Activated CD4-positive, CD25-positive, alpha-beta regulatory T cell treated with anti-CD3 and anti-CD28 coated beads, Interleukin-2, amount 50 U/mL, for 16 hours (primary cell): ENCODE measurements at places on chromosomes 6 and 20.

GRCh38 chr20:38199501-38200390 is 34.7 kb upstream of the TGM2 start:
- DNase-seq: no peak

DNA sequence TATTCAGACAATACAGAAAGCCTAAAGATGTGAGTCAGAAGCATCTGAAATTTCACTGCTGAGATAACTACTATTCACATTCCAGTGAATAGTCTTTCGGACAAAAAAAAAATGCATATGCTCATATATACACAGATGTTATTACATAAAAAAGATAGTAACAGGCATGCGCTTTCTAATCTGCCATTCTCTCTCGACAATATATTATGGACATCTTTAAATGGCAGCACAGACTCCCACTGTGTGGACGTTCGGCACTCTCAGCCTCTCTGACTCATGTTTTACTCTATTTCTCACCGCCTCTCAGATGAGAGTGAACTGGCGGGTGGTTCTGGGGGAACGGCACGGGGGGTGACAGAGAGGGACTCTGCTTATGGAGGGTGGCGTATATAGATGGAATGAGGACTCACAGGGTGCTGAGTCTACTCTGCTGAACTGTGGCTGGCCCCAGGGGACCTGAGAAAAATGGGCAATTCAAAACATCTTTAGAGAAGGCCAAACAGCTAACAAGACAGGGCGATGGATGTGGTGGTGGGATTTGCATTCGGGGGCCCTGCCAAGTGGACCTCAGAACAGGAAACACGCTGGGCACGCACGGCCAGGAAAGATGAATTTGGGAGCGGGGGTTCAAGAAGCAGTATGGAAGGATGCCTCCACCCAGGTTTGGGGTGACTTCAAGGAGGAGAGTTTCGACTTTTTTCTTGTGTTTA is 68.9 kb downstream of the MDGA1 start:
- no peak for DNase-seq

DNA sequence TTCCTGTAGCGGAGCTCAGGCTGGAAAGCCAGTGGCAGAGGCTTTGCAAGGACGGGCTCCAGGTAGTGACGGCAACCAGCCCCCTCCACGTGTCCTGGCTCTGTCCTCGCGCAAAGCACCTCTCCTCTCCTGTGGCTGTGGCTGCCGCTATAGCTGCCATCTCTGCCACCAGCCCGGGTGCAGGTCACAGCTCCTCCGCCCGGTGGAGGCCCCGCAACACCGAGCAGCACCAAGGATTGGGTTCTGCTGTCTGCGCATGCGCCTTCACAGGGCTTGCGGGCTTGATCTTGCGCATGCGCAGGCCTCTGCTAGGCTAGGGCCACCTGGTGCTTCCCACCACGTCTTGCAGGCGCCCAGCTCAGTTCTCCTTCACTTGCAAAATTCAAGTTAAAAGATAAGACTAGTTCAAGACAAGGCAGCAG is 625.4 kb downstream of the QKI start:
- no peak for DNase-seq

GRCh38 chr6:144895313-144896278 is 610.5 kb downstream of the UTRN start:
- DNase-seq: no peak

GRCh38 chr6:107323133-107323785 is 136.1 kb downstream of the PDSS2 start:
- DNase-seq: no peak

GRCh38 chr6:12939314-12939713 is 222.7 kb downstream of the PHACTR1 start:
- DNase-seq: no peak

GRCh38 chr20:49768204-49769047 is 44.2 kb upstream of the SLC9A8 start:
- DNase-seq: no peak

DNA sequence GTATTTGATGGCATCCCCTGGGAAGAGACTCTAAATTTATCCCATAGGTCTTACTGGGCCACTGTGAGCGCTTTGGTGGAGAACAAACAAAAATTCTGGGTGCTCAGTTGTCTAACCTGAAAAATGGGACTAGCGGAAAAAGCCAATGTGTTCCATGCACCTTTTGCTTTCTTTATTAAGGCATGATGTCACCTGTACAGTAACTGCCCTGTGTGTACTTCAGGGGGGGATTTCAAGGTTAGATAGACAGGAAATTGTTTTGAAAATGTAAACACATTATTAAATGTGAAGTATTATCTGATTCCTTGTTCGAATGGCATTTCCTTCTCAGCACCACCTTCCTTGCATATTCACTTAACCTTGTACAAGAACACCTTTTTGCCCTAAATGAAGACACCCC is 1.2 kb upstream of the EDN1 start:
- no peak for DNase-seq

DNA sequence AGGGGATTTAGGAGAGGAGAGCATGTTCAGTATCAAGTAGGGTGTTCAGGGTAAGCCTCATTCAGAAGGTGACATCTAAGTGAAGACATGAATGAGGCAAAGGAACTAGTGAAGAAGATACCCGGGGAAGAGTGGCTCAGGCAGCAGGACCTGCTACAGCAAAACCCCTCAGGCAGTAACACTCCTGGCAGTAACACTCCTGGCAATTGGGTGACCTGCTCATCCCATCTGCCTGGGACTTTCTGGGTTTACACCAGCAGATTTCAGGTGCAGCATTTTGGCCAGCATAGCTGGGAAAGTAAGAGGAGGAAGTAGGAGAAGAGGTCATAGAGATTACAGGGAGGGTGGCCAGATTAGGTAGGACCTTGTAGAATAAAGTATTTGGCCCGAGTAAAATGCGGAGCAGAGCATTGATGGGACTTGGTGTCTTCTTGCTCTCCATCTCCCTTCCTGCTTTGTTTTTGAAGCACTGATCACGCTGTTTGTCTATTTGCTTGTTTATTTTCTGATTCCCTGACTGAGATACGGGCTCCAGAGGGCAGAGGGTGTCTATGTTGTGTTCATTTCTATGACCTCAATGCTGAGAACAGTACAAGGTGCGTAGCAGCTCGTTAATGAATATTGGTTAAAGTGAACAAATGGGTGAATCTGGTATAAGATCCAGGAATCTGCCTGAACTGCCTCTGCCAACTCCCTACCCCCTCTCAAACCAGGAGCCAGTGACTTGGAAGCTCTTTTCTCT is 88.3 kb downstream of the IYD start:
- no peak for DNase-seq

DNA sequence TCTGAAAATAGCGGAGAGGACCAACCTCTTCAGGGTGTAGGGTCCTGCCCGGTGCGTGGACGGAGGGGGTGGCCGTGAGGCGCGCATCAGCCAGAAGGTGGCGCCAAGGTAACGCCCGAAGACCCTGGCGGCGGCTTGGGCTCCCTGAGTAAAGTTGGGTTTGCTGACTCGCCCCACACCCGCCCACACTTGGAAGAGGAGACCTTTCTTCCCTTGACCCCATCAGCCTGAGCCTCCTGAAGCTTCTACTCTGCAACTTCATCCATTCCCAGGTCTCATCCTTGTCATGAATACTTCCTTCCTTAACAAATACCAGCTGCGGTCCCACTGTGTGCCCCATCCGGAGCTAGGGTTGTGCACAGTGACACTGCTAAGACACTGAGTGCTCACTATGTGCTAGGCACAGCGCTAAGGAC is 14.6 kb downstream of the CD40 start:
- peak; percentile 34 for DNase-seq

DNA sequence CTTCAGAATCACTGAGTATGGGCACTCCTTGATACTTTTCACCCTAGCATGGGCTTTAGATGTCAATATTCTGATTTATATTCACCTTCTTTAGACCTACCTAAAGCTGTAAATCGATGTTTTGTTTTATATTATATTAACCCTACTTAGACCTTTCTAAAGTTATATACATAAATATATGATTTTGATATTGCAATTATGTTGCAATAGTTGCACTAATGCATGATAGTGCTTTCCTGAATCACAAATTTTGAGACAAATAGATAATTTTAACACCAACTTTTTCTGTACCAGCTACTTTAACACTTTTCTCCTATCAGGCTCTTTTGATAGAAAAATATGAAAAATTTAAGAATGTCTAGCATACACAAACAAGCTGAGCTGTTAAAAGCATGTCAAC is 34.0 kb upstream of the JAG1 start:
- no peak for DNase-seq

GRCh38 chr6:12165722-12166280 is 124.4 kb upstream of the EDN1 start:
- DNase-seq: no peak

GRCh38 chr6:111844376-111844775 is 28.9 kb downstream of the FYN start:
- no peak for DNase-seq

- no peak for DNase-seq
Observed at GRCh38 chr6:42963855-42964605, 3.5 kb downstream of the GNMT start.

- DNase-seq: no peak
Observed at GRCh38 chr6:125759184-125759902, 9.9 kb downstream of the HEY2 start.

- DNase-seq: no peak
Observed at GRCh38 chr6:111472933-111473435, 10.0 kb downstream of the REV3L start.

DNA sequence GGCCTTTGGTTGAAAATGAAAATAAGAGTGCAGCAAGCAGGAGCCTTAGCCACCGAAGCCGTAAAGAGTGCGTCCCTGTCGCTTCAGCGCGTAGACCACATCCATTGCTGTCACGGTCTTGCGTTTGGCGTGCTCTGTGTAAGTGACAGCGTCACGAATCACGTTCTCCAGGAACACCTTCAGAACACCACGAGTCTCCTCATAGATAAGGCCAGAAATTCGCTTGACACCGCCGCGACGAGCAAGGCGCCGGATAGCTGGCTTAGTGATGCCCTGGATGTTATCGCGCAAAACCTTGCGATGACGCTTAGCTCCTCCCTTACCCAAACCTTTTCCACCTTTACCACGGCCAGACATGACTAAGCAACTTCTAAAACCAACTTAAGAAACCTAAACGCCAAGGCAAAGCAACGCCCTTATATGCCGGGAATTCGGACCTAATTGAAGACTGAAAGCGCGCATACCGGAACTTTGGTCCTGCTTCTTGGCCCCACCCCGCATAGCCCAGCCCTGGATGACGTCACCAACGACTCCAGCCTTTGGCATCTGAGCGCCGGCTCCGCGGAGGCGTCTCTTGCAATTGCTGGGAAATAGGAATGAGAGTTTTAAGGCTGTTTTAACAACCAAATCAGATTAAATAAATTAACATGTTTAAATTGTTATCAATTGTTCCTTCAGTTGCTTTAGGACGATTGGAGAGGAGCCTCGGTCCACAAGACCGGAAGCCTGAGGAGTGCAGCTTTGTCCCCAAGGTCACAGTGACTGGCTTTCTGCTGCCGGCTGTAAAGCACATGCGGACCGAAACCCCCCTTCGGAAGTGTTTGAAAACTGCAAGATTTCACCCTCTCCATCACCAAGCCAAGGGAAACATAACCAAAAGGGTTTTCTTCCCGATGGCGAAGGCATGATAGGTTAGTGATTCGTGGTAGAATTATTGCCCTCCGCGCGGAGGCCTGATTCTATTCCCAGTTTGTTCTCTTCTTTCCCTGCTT is 79.6 kb upstream of the BTN3A2 start:
- DNase-seq: peak; percentile 84

- no peak for DNase-seq
Observed at GRCh38 chr6:2790588-2791449, 25.6 kb downstream of the WRNIP1 start.

- no peak for DNase-seq
Observed at GRCh38 chr6:107205058-107205998, 90.0 kb upstream of the BEND3 start.

DNA sequence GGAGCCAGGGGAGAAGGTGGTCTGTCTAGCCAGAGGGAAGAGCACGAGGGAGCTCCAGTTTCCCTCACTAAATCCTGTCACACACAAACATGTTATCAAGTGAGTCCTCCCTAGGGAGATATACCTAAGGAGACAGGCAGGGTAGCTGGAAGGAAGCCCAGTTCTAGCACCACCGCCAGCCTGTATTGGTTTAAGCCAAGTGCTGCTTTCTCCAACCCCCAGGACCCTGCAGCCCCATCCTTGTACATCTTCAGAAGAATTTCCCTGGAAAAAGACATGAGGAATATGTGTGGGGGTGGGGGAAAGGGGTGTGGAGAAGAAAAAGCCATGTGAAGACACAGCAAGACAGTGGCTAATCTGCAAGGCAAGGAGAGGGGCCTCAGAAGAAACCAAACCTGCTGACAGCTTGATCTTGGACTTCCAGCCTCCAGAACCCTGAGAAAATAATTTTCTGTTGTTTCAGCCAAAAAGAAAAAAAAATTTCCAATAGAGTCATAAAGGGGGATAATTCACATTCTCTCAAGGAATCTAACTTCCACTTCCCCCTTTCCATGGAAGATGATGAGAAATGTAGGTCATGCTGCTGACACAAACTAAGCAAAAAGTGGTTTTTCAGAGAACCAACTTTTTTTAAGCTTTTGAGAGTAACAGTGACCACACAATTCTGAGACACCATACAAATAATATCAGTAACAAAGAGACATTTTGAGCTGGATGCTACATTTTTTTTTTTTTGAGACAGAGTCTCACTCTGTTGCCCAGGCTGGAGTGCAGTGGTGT is 103.2 kb upstream of the PRDM1 start:
- no peak for DNase-seq

DNA sequence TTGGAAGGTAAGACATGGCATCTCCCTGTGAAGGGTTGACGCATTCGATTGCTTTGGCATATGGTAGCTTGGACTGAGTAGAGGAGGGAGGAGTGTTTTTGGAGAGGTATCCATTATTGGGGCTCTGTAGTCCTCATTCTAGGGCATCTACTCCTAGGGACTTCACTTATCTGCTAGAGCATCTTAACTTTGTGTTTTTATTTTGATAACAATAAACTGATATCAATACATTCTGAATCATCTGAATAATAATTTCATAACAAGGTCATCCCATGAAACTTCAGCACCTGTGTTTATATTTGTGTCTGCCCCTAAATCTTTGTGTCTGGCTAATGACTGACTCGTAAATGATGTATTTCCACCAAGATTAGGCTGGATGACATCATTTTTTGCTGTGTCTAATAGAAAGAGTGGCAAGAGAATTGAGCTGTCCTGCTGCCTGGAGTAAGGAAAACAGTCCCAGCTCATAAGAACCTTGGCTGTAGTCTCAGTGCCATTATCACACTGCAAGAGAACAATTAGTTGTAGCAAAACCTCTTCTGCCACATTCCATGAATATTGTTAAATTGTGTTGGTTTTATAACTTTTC is 288.5 kb downstream of the PRL start:
- DNase-seq: no peak

GRCh38 chr6:139037490-139037889 is 8.9 kb downstream of the ABRACL start:
- DNase-seq: no peak

GRCh38 chr20:51542033-51542570 is 417 bp downstream of the NFATC2 start:
- peak; percentile 28 for DNase-seq

- no peak for DNase-seq
Observed at GRCh38 chr6:135196739-135197510, 15.8 kb downstream of the MYB start.

- DNase-seq: no peak
Observed at GRCh38 chr20:23613676-23614075, 8.0 kb upstream of the CST9 start.

GRCh38 chr20:40583205-40583604 is 105.8 kb downstream of the MAFB start:
- DNase-seq: no peak
